ENCODE measurements at places on chromosomes 2 and 18. TPM values are rescaled to one million over a fixed set of nuclear protein-coding genes. Genes with fewer than 3 reads are reported as not detected.

DNA sequence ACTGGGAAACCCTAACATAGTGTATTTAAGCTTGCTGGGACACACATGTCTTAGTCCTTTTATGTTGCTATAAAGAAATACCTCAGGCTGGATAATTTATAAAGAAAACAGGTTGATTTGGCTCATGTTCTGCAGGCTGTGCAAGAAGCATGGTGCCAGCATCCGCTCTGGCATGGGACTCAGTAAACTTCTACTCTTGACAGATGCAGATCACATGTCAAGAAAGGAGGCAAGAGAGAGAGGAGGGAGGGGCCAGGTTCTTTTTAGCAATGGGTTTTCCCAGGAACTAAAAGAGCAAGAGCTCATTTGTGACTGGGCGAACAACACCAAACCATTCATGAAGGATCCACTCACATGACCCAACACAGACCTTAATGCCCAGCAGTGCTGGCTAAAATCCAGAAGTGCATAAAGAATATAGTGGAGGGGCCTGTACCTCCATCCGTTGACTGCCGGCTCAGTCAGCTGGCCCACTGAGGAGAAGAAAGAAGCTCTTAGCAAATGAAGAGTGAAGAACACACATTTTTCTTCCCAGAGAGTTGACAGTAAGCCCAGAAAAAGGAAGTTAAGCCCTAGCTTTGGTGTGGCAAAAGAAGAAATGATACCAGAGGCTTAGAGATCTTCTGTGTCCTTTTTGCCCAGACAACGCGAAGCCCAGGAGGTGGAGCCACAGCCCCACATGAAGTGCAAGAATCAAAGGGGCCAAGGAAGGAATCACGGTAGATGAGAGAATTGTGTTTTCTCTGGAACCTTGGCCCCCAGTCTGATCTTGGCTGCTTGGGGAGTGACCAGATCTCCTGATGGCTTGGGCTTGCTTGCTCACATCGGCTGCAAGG lies 183.5 kb upstream of the FAM98A start:
- no peaks in the 10 kb centered on the region for H3K27me3 ChIP-seq
- DNase-seq, result no peak
- no peaks in the 10 kb centered on the region for H3K4me1 ChIP-seq
- no peak overlapping the region for H3K4me3 ChIP-seq
- no peak overlapping the region for H3K27ac ChIP-seq
- H3K36me3 ChIP-seq, result no peaks in the 10 kb centered on the region

PARD6G gene
- 26.9 TPM for total RNA-seq

GRCh38 chr18:7028625-7029024 lies 89.0 kb downstream of the LAMA1 start:
- no peak for DNase-seq
- no peaks in the 10 kb centered on the region for H3K4me1 ChIP-seq
- no peaks in the 10 kb centered on the region for H3K36me3 ChIP-seq
- H3K27ac ChIP-seq, result no peak overlapping the region
- H3K4me3 ChIP-seq, result no peak overlapping the region

GRCh38 chr2:208183526-208183925 lies 6.3 kb downstream of the C2orf80 start:
- H3K27me3 ChIP-seq, result peaks cover 8% of the 10 kb centered on the region
- no peaks in the 10 kb centered on the region for H3K4me1 ChIP-seq
- no peak overlapping the region for H3K27ac ChIP-seq

PLEK gene
- not detected for total RNA-seq

GRCh38 chr2:105431367-105432043 lies 32.7 kb upstream of the FHL2 start:
- H3K36me3 ChIP-seq, result no peaks in the 10 kb centered on the region
- DNase-seq, result peak; percentile 41
- peaks cover 15% of the 10 kb centered on the region for H3K27me3 ChIP-seq
- H3K4me1 ChIP-seq, result peaks cover 3% of the 10 kb centered on the region
- H3K27ac ChIP-seq, result no peak overlapping the region

DNA sequence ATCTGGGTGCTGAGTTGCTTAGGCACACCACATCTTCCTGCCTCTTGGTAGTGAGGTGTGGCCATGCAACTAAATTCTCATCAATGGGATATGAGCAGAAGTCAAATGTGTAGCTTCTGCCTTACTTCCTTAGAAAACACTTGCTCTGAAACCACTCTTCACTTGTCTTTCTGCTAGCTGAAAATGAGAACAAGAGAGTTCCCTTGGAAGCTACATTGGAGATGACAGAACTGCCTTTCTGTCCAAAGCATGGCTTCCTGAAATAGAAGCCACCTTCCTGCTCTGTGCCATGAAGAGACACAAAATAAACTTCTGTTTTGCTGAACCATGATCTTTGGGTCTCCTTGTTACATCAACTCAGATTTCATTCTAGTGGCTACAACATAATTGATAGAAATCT lies 659.9 kb downstream of the IRS1 start:
- H3K27ac ChIP-seq, result no peak overlapping the region
- H3K27me3 ChIP-seq, result no peaks in the 10 kb centered on the region
- no peaks in the 10 kb centered on the region for H3K36me3 ChIP-seq
- DNase-seq, result no peak

GRCh38 chr2:241759067-241759807 lies 17.4 kb upstream of the GAL3ST2 start:
- no peak overlapping the region for H3K27ac ChIP-seq
- DNase-seq, result no peak
- no peaks in the 10 kb centered on the region for H3K27me3 ChIP-seq
- no peaks in the 10 kb centered on the region for H3K36me3 ChIP-seq
- H3K4me1 ChIP-seq, result no peaks in the 10 kb centered on the region
- H3K4me3 ChIP-seq, result no peak overlapping the region

GRCh38 chr2:232459419-232460035 lies 3.6 kb downstream of the ALPI start:
- H3K4me3 ChIP-seq, result no peak overlapping the region
- DNase-seq, result no peak

RAB27B gene
- 0.91 TPM for total RNA-seq

- DNase-seq, result no peak
- no peaks in the 10 kb centered on the region for H3K36me3 ChIP-seq
- H3K27ac ChIP-seq, result no peak overlapping the region
- H3K4me1 ChIP-seq, result peaks cover 14% of the 10 kb centered on the region
- H3K4me3 ChIP-seq, result no peak overlapping the region
These were observed 31.3 kb downstream of the SETBP1 start for GRCh38 chr18:44712025-44712424.

DNA sequence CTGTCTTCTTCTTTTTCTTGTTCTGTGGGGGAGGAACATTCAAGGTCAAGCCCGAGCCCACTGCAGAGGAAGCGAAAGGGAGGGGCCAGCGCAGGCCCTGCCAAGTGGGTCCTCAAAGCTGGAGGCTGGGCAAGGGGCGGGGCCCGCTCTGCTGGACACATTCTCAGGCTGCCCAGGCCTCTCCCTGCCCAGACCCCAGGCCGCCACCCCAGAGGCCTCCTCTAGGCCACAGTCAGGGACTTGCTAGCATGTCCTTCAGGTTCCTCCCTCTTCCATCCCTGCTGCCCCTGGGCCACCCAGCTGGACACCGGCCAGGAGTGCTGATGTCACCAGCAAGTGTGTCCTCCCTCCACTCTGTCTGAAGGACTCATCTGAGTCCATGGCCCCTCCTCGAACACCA lies 44.1 kb downstream of the KIF1A start:
- no peak for DNase-seq
- H3K4me3 ChIP-seq, result no peak overlapping the region
- no peaks in the 10 kb centered on the region for H3K27me3 ChIP-seq
- H3K36me3 ChIP-seq, result no peaks in the 10 kb centered on the region
